ENCODE measurements at places on chromosomes 5 and 9. TPM values are rescaled to one million over a fixed set of nuclear protein-coding genes. Genes with fewer than 3 reads are reported as not detected.

The ANXA1 gene
- polyA plus RNA-seq = 29.5 TPM

The TMEM232 gene
- 7.3 TPM for polyA plus RNA-seq

The TUSC1 gene
- 14.9 TPM for polyA plus RNA-seq

The SEMA6A gene
- 72.5 TPM for polyA plus RNA-seq

The PDCD1LG2 gene
- polyA plus RNA-seq = 0.13 TPM

The ALDOB gene
- 693 TPM for polyA plus RNA-seq

The IFNA5 gene
- not detected for polyA plus RNA-seq

The CYLC2 gene
- not detected for polyA plus RNA-seq

The MCIDAS gene
- polyA plus RNA-seq = 0.71 TPM

The C6 gene
- polyA plus RNA-seq = 3.6 TPM

The AJM1 gene
- polyA plus RNA-seq = 1.00 TPM

The PCDHGA12 gene
- polyA plus RNA-seq = 1.5 TPM

The JMY gene
- 29.9 TPM for polyA plus RNA-seq

The GABRP gene
- polyA plus RNA-seq = 1.4 TPM

The FAM219A gene
- 13.0 TPM for polyA plus RNA-seq

The TOR4A gene
- 4.5 TPM for polyA plus RNA-seq

The DELE1 gene
- 133 TPM for polyA plus RNA-seq

The CTNNAL1 gene
- 61.7 TPM for polyA plus RNA-seq

The GPX8 gene
- polyA plus RNA-seq = 90.2 TPM

The SH3PXD2B gene
- 33.0 TPM for polyA plus RNA-seq

The LRRC19 gene
- 19.4 TPM for polyA plus RNA-seq

The SPINK6 gene
- polyA plus RNA-seq = not detected

The CTNND2 gene
- polyA plus RNA-seq = 2.8 TPM

The ERCC8 gene
- polyA plus RNA-seq = 29.7 TPM

The FCHSD1 gene
- 17.3 TPM for polyA plus RNA-seq

The PCDHA9 gene
- 0.03 TPM for polyA plus RNA-seq

The ENG gene
- polyA plus RNA-seq = 53.5 TPM

The CREB3 gene
- polyA plus RNA-seq = 37.8 TPM

The IFNK gene
- not detected for polyA plus RNA-seq

The TICAM2 gene
- polyA plus RNA-seq = 2.1 TPM

The GLRA1 gene
- polyA plus RNA-seq = 0.13 TPM

The IFNA13 gene
- not detected for polyA plus RNA-seq

The C9orf72 gene
- 24.9 TPM for polyA plus RNA-seq

The NR2F1 gene
- 220 TPM for polyA plus RNA-seq

The TLR4 gene
- 9.4 TPM for polyA plus RNA-seq

The LYRM7 gene
- 17.4 TPM for polyA plus RNA-seq
